ENCODE measurements at places on chromosomes 2 and 18.

GRCh38 chr2:71704131-71704561 lies 250.8 kb downstream of the DYSF start:
- DNase-seq: no peak

DNA sequence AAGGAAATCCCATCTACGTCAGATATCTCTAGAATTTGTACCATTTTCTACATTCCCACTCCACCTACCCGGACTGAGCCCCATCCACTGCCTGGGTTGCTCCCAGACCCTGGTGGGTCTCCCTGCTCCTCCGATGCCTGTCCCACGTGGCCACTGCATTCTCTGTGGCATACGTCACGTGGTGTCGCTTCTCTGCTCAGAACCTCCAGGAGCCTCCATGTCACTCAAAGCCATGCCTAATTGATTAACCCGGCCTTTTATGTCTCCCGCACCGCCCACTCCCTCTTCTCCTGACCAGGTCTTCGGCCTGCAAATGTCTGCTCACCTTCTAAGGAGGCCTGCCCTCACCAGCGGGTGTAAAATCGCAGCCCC lies 176.6 kb downstream of the HDAC4 start:
- no peak for DNase-seq

DNA sequence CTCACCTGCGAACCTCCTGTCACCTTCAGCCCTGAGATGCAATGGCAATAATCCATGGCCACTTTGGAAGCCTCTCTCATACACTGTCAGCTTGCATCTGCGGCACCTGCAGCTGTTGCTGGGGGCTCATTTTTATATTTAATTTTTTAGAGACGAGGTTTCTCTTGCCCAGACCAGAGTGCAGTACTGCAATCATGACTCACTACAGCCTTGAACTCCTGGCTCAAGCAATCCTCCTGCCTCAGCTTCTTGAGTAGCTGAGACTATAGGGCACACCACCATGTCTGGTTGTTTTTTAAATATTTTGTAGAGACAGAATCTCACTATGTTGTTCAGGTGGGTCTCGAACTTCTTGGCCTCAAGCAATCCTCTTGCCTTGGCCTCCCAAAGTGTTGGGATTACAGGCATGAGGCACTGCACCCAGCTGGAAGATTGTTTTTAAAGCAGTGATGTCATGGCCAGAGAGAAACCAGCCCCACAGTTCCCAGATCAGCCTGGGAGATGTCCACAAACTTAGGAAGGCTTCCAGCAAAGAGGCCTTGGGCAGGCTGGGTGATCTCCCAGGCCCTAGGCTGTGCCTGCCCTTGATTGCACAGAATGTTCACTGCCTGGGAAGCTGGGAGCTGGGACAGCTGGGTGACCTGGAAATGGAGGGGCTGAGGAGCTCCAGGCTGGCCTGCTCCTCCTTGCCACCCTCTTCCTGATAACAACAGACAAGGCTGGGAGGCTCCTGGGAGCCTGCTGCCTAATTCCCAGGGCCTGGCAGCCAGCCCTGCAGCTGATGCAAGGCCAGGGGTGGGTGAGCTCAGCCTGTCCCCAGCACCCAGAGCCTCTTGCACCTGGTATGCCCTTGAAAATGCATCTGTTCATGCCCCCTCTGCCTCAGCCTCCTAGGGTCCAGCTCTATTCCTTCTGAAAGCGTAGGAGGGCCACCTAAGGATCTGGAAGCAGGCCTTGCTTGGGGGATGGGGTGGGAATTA lies 27.1 kb downstream of the SH2D6 start:
- DNase-seq: no peak

DNA sequence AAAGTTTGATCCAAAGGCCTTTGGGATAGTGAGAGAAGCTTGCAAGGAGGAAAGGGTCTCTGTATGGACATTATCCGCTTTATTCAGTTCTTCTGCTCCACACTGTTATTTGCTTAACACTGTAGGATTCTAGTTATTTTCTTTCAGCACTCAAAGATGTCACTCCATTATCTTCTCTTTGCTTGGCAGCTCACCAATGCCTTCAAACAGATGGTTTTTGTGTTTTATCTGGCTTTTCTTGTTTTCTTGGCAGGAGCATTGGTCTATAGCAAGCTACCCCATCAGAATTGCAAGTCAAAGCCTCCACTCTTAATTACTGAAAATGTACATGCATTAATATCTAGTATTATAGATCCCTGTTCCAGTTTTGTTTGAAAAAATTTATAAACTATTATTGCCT lies 138.8 kb downstream of the EVA1A start:
- no peak for DNase-seq

- no peak for DNase-seq
These were observed 147.4 kb upstream of the REV1 start for GRCh38 chr2:99637159-99637697.

GRCh38 chr2:118310681-118311429 lies 222.6 kb downstream of the INSIG2 start:
- DNase-seq: no peak

DNA sequence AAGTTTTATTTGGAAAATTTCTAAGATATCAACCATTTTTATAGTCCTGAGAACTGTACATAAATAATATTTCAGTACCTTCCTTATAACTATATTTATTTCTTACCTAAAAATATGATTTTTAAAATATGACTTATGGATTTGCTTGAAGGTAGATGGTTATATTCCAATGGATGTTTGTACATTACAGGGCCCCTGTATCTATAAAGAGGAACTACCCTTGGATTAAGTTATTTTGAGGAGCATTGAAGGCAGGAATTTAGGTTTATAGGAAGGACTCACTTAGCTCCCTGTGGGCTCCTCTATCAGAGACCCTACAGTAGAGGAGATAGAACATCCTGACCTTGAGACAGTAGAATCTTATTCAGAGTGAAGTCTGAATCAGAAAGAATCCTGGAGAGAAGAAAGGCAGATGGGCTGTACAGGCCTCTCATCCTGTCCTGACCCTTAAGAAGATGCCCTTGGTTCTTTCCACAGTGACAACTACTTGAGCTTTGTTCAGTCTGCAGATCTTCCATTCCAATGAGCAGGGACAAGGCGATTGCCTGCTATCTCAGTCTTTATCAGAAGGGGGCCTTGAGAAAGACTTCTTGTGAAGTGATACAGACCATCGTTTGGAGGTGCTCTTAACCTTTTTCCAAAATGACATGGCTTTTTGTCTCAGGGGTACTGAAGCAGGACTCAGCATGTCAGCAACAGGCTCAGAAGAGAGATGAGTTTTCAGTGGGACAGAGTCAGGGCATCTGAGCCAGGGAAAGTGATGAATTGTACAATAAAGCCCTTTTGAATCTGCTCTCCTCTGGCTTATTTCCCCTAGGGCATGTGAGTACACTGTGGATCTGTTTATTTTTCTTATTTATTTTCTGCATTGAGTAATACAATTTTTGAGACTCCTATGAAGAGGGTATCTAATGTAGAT lies 20.9 kb downstream of the OXER1 start:
- DNase-seq: no peak

GRCh38 chr2:129698593-129698992 lies 280.9 kb upstream of the RAB6C start:
- DNase-seq: no peak

DNA sequence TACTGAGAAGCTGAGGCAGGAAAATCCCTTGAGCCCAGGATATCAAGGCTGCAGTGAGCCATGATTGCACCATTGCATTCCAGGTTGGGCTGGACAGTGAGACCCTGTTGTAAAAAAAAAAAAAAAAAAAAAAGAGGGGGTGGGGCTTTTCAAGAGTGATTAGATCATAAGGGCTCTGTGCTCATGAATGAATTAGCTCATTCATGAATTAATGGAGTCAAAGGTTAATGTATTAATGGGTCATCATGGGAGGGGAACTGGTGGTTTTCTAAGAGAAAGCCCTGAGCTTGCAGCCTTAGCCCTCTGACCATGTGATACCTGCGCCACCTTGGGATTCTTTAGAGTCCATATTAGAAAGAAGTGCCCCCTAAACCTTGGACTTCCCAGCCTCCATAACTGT lies 4.5 kb downstream of the SLC19A3 start:
- DNase-seq: no peak

DNA sequence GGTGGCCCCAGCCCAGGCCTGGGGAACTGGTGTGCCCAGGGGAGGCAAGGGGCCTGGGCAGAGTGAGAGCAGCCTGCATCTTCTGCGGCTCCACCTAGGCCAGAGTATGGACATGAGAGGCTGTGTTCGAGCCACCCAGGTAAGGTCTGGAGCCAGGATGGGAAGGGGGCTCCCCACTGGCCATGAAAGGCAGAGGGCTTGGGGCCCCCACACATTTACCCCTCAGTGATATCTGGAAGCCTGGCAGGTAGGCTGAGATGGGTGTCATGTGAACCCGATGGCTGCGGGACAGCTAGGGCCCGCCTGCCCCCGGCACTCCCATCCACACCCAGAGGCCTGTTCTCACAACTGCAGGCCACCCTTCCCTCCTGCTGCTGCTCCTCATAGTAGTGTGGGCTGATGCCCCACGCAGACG lies 13.2 kb downstream of the ADRA2B start:
- no peak for DNase-seq

DNA sequence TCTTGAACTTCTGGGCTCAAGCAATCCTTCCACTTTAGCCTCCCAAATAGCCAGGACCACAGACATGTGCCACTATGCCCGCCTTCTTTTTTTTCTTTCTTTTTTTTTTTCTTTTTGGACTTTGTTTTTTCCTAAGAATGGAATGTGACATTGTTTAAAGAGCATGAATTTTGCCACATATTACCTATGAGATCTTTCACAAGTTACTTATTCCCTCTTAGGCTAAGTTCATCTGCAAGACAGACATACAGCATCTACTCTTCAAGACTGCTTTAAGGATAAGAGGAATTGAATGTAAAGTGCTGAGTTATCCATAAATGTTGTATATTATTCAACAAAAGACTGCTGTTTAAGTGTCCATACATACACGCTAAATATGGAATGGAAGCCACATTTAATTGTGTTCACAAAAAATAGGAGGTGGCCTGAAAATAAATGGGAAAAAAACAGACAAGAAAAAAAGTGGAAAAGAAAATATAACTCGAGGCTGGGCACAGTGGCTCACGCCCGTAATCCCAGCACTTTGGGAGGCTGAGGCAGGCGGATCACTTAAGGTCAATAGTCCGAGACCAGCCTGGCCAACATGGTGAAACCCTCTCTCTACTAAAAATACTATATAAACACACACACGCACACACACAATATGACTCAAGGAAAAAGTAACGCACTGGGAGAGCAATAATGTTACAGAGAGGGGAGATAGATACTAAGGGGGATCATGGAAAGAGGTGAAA lies 3.2 kb upstream of the PPM1G start:
- DNase-seq: no peak

Data from stimulated activated CD4-positive, alpha-beta T cell treated with anti-CD3 and anti-CD28 coated beads, TNF-alpha, amount 100 ng/mL, for 4 hours (primary cell).